ENCODE measurements at places on chromosomes 2 and 18.

DNA sequence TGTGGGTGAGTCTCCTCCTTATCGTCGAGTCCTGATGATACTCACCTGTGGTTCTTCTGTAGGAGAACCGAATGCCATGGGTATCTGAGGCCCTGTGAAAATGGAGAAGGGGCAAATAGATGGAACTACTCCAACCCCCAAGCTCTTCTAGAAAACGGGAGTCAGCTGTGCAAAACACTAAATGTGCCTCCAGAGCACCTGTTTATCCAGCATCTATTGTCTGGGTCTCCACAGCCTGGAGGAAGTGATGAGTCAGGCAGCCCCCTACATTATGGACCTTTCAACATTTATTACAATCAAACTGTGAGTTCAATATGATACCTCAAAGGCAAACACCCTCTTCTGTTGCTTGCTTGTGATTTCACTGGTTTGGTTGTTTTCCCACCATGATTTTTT, 9.8 kb upstream of the LRRFIP1 start:
- no peak for DNase-seq

- DNase-seq, result no peak
Measured at GRCh38 chr2:237217995-237218616, 132.4 kb downstream of the COPS8 start.

DNA sequence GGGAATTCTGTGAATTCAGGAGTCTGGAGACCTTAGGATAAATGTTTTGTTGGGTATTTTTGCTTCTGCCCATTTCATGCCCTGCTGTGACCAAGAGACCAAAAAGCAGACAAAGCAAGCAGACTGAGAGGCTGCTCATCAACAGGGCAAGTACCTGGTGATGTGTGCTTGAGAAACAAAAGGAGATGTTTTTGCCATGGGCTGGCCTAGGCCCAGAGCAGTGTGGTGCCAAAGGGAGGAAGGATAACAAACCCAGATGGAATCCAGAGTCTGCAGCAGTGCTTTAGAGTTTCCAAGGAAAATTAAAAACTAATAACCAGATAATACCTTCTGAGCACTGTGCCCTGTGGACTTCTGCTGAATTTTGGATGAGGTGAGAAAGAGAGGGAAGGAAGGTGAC, 538.4 kb downstream of the STK39 start:
- no peak for DNase-seq

GRCh38 chr2:10909050-10909995, 2.4 kb upstream of the KCNF1 start:
- peak; percentile 88 for DNase-seq

DNA sequence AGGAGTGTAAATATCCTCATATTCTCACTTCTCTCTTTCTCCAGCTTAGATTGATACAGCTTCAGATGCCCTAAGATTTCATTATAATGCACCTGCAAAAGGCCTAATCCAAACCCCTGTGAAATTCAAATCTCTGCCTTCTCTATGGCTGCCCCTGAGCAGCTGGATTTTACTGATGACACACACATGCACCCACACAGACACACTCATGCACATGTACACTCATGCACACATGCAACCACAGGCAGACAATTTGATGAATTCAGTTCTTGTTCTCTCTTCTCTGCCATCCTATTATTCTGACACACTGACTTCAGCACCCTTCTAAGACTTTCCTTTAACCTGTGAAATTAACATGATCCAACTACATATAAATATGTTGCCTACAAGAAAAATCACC, 563.2 kb downstream of the RNF144A start:
- no peak for DNase-seq

DNA sequence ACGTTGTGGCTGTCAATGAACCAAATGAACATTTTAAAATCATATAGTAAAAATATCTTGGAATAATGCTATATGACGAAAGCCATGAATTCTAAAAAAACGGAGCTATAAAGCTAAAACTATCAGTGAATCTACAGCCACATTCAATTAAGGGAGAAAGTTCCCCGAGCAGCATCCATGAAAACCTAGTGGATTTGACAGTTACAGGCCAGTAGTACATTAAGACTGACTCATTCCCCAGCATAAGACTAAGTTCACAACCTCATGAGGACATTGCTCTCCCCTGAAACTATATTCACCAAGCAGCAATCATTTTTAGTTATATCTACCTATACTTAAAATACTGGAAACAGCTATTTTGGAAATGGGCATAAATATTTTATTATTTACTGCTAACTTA, 36.6 kb downstream of the KIDINS220 start:
- DNase-seq, result no peak

- no peak for DNase-seq
Measured at GRCh38 chr18:70627182-70627802, 338.4 kb downstream of the SOCS6 start.

DNA sequence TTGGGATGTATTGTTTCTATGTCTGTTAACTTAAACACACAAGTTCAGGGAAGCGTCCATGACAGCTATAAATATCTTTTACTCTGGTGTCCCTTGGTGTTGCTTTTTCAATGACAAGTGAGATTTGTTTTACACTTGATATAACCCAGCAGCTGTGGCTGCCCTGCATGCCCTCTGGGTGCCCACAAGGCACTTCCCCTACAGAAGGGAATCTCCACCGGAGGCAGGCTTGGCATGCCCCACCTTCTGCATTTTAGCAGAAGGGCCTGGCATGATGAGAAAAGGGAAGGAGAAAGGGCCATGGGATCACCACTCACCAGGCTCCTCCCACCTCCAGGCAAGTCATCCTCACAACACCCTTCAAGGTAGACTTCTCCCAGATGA, 68.7 kb downstream of the TMEM247 start:
- DNase-seq, result no peak

DNA sequence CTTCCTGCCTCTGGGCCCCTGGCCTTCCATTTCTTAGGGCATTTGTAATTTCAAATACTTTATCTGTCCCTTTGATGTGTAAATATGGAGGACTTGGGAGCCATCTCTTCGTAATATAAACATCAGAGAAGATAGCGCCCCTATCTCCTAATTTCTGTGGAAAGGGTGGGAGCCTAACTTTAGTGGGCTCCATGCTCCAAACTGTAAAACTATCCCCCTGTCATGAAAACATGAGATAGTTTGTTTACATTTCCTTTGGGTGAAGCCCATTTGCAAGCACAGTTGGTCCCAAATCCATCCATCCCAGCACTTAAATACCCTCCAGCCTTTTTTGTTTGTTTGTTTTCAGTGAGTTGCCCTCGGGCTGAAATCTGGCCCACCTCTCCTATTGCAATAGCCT, 782.6 kb upstream of the FSHR start:
- DNase-seq, result no peak

DNA sequence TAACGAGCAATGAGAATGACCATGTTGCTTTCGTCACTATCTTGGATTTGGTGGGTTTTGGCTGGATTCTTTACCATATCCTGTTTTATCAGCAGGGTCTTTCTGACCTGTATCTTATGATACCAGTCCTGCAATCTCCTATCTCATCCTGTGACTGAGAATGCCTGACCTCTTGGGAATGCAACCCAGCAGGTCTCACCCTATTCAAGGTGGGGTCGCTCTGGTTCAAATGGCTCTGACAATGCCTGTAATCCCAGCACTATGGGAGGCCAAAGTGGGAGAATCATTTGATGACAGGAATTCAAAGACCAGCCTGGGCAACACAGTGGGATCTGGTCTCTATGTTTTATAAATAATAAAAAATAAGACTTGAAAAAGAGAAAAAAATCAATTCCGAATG, 173.5 kb downstream of the ACTR3 start:
- no peak for DNase-seq

- DNase-seq, result no peak
Measured at GRCh38 chr2:15976354-15976753, 36.0 kb downstream of the MYCN start.

Data from NCI-H82 (cell line).